Kidney (tissue), 22 donors: ENCODE measurements at places on chromosomes 12 and 14.

DNA sequence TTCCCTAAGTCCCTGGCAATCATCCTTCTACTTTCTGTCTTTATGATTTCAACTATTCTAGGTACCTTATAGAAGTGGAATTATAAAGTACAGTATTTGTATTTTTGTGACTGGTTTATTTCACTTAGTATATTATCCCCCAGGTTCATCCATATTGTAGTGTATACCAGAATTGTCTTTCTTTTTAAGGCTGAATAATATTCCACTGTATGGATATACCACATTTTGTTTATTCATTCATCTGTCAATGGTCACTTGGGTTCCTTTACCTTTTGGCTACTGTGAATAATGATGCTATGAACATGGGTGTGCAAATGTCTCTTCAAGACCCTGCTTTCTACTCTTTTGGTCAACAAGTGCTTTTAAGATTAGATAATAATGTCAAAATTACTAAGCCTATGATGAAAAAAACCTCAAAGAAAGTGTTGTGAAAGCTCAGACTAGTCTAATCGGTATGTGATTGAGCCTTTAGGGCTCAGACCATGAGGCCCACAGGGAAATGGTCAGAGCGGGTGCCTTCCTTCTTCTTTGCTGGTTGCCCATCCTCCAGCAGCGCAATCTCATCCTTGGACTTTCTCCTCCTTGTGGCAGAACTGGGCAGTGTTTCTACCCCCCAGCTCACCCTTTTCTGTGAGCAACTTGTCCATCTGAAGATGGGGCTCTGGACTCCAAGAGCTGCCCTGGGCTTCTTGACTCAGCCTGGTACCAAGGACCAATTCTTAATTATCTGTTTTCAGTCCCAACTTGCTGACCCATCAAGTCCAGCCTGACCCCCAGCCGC lies 105.4 kb downstream of the TTC8 start:
- DNase-seq: no peak

DNA sequence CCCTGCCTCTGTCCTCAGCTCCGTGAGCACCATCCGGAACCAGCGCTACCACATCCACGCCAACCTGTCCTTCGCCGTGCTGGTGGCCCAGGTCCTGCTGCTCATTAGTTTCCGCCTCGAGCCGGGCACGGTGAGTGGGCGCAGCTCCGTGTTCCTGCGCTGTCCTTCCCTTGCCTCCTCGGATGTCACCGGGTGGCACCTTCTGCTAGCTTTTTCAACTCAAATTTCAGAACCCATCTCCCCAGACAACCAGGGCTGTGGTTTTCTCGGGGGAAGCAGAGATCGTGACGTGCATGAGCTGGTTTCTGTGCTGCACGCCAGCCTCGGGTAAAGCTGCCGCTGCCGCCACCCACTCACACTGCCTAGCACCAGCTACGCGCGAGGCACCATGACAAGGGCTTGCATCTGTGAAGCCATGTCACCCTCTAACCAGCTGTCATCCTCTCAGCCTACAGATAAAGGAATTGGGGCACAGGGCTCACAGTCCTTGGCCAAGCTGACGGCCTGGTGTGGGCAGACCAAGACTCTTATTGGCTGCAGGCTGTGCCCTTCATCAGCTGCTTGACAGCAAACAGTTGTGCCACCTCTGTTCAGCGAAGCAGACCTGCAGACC lies 152.1 kb downstream of the ADGRD1 start:
- DNase-seq: no peak

- DNase-seq: peak; percentile 60
Observed at GRCh38 chr12:79439175-79439825, 251.5 kb downstream of the PAWR start.

DNA sequence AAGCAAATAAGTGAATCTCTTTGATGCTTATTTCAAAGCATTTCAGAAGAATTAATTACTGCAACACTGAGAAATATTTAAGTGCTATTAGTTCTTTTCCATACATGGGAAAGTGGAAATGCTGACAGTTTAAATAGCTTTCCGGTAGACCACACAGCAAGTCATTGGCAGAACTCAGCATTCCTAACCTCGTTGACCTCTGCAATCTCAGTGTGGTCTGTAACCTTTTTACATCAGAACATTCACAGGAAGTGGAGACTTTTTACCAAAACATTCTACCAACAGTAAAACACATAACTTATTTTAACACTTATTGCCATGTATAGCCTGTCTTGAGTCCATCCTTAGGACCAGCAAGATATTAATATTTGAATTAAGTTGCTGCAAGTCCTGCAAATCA lies 249.5 kb upstream of the DCN start:
- no peak for DNase-seq

DNA sequence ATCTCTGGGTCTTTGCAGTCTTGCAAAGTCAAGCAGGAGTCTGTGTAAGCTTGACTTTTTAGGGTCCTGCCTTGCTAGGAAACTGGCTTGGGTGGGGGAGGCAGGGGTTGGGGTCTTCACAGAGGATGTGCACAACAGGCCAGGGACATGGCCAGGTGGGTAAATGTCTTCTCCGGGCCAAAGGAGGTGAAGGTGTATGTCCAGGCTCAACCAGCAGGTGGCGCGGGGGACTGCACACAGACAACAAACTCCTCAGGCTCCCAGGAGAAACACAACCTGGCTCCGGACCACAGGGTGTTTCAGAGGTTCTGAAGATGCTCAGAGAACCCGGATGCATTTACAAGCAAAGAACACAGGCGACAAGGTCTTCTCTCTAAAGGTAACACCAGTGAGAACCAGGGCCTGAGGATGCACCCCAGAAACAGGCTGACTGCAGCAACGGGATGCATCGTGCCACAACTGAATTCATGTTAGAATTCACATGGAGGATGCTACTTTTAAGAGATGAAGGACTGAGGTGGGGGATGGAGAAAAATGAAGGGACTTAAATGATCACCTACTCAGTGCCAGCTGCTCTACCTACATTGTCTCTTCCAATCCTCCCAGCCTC lies 56.0 kb downstream of the PLEKHG3 start:
- peak; percentile 65 for DNase-seq

DNA sequence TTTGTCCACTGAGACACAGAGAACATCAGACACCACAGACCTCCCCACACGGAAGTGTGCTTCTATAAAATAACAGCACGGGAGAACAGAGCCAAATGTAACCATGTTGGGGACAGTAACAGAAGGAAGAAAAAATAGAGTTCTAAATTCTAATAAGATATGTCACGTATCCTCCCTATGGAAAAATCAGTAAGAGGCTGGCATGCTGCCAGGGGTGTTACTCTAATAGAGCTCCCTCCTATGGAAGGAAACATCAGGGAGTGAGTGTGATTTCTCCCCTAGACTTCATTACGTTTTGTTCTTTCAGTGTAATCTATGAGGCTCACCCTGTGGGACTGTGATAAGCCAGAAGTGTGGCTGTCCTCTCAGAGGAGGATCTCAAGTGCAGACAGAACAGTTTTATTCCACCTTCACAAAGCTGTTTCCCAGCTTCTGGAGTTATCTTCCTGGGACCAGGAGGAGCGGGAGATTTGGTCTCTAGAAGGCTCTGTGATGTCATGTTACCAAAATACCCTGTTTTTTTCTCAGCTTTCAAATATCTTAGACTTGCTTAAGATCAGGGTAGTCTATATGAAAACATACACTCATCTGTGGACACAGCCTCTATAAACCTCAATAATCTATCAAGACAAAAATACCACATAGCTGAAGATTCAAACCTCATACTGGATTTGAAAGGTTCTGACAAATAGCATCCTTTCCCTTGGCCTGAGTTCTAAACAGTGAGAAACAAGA lies 69.3 kb downstream of the ZFC3H1 start:
- DNase-seq: no peak
